ENCODE measurements at places on chromosomes 7 and 10.

GRCh38 chr7:148299350-148300276 lies 291.0 kb upstream of the C7orf33 start:
- no peak for DNase-seq

- DNase-seq, result no peak
Observed at GRCh38 chr7:39271402-39271801, 293.7 kb downstream of the POU6F2 start.

DNA sequence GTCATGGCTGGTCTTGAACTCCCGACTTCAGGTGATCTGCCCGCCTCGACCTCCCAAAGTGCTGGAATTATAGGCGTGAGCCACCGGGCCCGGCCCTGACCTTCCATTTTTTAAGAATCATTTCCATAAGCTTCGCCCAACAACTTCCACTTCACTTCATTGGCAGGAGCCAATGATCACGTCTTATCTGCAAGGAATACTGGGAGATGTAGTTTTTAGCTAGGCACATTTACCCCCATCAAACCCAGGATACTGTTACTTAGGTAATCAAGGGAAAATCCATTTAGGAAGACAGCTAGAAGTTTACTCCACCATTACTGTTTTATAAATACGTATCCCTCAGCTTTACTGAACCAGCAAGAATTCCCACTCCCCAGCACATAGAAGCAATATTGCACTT lies 3.4 kb upstream of the CDK13 start:
- DNase-seq, result no peak

DNA sequence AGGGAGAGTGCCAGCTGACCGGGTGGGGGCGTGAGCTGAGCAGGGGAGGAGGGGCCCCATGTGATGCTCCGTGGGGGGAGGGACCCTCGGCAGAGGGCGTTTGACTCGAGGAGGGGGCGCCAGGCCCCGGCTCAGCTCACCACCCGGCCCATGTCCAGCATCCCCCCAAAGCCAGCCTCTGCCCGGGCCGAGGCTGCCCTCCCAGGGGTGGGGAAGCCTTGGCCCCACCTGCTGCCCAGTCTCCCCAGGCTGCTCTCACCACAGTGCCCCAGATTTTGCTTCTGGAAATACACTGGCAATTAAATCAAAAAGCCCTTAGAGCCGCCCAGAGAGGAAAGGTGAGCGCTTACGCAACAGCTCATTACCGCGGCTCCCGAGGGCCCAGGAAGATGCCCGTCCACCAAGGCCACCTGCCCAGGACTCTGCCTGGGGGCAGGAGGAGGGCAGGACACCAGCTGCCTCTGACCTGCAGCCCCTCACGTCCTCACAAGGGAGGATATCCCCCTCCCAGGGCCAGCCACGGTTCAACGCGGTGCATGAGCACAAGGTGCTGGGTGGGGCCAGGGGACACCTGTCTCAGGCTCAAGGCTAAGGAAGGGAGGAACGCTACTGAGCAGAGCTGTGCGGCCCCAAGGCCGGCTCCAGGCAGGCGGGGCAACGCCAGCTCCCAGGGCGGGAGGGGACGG lies 70.0 kb upstream of the INPP5A start:
- DNase-seq, result no peak

GRCh38 chr7:114310345-114311110 lies 104.1 kb upstream of the FOXP2 start:
- DNase-seq, result no peak

- no peak for DNase-seq
Observed at GRCh38 chr10:117684672-117685211, 142.2 kb downstream of the EMX2 start.

DNA sequence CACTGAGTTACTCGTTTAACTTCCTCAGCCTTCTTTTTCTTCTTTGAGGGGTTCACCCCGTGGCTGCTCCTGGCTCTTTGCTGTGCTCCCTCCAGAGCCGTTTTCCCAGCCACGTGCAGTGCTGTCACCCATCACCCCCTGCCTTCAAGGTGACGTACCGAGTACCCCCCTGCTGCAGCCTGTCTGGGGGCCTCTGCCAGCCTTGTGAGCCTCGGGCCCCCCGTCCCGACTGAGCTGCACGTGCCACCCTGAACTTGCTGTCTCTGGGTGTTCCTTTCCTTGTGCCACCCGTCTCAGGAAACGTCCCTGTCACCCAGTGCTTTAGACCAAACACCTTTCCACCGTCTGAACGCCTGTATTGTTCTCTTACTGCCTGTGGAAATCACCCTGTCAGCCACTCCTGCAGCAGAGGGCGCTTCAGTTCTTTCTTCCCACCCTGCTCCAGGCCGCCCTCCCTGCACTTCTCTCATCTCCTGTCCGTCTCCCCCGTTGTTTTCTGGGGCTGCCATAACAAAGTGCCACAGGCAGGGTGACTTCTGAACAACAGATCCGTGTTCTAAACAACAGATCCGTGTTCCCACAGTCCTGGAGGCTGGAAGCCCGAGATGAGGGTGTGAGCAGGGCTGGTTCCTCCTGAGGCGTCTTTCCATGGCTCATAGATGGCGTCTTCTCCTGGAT lies 44.6 kb downstream of the WDR37 start:
- no peak for DNase-seq

DNA sequence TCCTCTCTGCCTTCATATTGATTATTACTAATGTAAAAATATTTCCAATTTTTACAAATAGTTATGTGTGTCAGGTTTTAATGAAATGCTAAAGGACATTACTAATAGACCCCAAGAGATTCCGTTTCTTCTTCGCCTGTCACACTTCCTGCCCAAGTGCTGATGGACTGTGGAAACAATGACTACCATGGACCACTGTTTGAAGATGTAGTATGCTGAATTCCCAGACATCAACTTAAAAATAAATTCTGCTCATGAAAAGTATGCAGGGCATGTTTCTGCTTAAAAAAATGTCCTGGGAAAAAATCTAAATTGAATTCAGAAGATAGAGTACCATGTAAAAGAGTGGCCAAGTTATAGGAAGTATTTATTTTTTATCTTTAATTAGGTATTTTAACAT lies 52.1 kb downstream of the ST7 start:
- no peak for DNase-seq

DNA sequence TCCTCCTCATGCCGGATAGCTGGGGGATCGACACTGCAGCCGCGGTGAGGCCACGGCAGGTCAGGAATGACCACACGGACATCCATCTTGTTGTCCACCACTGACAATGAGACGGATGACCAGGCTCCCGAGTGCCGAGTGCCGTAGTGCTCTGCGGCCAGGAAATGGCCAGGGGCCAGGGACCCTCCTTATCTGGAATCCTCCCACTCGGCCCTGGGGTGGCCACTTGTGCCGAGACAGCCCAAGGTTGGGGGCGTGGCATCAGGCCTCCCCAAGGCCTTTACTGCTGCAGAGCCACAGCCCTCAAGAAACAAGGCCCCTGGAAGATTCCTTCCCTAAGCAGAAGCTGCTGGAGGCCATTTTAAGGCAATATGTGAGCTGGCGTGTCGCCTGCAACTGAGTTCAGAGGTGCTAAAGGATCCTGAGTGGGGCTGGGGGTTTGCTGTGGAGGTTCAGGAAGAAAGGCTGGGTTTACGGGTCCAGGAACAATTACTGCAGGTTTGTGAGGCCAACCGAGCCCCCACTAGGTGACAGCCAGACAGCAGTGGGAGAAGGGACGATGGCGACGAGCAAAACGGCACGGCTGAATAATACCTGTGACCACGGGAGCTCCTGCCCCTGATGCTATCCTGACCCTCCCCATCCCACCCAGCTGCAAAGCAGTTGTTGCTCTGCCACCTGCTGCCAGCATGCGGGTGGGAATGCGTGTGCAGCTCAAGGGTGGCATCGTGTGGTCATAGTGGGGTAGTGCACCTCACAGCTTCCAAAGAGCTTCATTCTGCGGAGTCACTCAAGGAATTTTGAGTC lies 31.6 kb upstream of the LEP start:
- peak; percentile 64 for DNase-seq

DNA sequence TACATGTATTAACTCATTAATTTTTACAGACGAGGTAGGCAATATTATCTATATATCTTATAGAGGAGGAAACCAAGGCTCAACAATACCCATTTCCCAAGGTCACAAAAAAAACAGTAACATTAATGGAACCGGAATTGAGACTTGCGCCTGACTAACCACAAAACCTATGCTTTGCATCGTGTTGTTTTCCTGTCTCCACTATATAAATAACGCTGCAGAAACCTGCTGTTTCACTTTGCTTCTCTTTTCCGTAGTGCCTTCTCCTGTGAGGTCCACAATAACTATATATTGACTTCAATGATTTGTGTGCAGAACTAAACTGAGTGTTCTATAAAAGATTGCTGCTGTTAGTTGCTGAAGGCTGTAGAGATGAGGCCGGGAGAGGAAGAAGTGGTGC lies 97.7 kb upstream of the RPA3 start:
- DNase-seq, result no peak

- DNase-seq, result no peak
Observed at GRCh38 chr10:133224756-133225372, 5.2 kb upstream of the UTF1 start.

DNA sequence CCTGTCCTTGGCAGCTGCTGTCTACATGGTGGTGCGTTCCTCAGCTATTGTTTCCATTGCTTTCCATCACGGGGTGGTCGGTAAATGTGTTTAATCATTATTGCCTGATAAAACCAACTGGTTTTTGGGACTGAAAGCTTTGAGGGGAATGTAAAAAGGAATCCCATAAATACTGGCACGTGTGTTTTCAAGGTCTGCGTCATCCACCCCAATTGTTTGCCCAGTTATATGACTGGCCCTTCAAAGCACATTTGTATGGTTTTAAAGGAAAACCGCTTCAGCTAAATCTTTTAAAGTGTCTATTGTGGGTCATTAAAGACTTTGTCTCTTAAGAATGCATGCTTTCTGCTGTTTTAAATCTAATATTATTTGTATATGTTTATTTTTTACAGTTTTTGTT lies 65.0 kb downstream of the TRRAP start:
- DNase-seq, result no peak

DNA sequence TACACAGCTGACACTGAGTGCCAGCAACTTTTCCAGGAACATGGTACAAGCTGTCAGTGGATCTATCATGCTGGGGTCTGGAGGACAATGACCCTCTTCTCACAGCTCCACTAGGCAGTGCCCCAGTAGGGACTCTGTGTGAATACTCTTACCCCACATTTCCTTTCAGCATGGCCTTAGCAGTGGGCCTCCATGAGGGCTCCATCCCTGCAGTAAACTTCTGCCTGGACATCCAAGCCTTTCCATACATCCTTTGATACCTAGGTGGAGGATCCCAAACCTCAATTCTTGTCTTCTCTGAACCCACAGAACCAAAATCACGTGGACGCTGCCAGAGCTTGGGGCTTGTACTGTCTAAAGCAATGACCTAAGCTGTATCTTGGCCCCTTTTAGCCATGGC lies 116.8 kb downstream of the IQUB start:
- no peak for DNase-seq

- DNase-seq, result no peak
Observed at GRCh38 chr7:95840953-95841950, 68.9 kb downstream of the DYNC1I1 start.

DNA sequence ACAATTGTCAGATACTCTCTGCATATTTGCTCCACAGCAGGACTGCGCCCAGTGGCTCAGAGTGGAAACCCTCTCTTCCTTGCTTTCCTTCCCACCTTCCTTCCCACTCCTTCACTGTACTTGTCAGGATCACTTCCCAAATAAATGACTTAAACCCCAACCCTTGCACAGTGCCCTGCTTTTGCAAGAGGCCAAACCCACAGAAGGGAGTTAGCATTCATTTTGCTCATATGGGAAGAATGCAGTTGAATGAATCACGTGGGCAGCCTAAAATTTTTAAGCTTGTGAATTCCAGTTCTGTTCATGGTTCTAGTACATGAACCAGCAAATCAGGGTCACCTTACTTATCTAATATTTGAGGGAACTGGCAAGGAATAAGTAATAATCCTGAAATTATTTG lies 47.7 kb upstream of the SFMBT2 start:
- DNase-seq, result no peak

DNA sequence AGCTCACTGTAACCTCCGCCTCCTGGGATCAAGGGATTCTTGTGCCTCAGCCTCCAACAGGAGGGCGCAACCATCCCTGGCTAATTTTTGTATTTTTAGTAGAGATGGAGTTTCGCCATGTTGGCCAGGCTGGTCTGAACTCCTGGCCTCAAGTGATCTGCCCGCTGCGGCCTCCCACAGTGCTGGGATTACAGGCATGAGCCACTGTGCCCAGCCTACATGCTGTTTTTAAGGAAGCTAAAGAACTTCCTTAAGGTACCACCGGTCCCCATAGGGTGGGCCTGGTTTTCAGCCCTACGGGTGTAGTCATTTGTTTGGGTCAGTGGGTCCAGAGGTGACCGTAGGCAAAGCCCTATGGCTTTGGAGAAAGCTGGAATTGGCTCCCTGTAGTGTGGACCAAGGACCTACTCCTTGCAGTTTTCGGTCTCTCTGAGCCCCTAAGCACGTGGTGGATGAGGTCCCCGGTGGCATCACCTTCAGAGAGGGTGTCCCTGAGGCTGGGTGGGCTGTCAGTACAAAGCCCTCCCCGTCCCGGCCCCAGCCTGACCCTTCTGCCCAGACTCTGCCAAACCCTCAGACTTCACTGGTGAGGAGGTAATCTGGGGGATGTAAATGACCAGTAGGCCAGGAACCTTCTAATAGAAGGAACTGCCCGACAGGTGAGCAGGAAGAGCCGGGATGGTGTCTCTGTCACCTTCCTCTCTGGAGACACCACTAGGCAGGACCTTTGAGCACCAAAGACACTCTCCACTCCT lies 30.5 kb downstream of the ANXA11 start:
- no peak for DNase-seq

DNA sequence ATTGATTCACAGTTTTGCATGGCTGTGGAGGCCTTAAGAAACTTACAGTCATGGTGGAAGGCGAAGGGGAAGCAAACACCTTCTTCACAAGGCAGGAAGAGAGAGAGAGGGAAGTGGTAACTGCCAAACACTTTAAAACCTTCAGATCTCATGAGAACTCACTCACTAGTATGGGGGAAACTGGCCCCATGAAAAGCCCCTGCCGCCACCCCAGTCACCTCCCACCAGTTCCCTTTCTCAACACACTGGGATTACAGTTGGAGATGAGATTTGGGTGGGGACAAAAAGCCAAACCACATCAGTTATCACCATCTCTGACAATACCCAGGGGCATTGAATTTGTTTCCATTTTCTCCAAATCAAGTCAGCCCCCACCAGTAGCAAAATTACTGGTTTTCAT lies 740.4 kb downstream of the GATA3 start:
- DNase-seq, result no peak

DNA sequence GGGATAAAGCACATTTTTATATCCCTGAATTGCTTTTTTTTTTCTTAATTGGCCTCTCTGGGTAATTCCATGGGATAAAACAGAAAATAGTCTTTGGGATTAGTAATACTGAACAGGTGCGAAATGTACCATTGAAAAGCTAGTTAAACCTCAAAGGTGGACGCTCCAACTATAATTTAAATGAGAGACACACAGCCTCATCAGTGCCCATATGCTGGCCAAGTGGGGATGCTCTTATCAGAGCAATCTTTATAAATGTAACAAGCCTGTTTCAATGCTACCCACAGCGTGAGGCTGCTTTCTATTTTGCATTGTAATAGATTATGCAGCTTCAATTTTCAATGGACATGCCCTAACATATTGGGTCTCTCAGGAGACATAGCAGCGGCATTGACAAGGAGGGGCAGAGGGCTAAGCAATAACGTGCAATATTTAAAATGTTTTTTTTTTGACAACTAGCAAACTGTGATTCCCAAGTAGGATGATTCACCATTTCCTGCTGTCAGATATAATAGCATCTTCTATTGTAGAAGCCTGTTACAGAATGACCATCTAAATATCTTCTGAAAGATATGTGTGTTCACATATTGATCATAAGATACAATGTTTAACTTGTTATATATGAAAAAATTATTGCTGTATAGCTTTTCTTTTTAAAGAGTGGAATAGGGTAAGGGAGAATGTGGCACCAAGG lies 91.3 kb upstream of the BET1 start:
- DNase-seq, result no peak

Measured in activated CD4-positive, alpha-beta T cell treated with anti-CD3 and anti-CD28 coated beads, Interleukin-2, amount 50 U/mL, for 1 hour (primary cell).